Naive B cell (primary cell): ENCODE measurements at places on chromosomes 12 and 14.
A peak's percentile ranks its signal among the peaks of the same experiment; 100 is the strongest.

DNA sequence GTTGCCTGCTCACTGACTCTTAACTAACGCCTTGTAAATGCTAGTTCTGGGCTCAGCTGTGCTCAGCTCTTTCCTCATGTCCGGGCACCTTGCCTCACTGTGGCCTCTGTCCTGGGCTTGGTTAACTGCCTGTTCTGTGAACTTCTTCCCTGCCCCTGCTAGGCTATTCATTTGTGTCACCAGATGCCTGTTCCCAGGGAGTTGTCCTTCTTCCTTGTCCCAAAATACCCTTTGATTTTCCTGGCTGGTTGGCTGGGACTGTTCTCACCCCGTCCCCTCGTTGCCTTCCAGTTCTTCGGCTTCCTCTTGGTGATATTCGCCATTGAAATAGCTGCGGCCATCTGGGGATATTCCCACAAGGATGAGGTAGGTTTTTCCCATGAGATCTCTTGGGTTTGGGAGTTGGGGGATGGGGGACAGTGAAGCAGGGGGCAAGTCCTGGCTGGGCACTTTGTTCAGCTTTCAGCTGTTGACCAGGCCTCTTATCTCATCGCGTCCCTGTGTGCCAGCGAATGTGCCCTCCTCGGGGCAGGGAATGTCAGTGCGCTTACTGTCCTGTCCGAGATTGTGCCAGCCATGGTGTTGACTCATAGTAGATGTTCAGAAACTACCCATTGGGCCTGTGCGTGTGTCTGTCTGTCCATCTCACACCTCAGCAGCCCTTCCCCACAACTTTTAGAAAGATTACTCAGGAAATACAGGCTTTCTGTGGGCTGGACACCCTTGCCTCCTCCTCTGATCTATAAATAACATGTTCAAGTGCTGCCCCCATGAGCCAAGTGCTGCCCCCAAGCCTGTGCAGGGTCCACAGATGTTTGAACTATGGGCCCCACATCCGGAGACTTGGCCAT is 33.1 kb downstream of the CD9 start:
- DNase-seq: no peak

GRCh38 chr14:43877351-43877960 is 629.6 kb downstream of the FSCB start:
- DNase-seq: no peak

- DNase-seq: peak; percentile 5
Observed at GRCh38 chr12:99043319-99043914, 398.3 kb downstream of the APAF1 start.

- no peak for DNase-seq
Observed at GRCh38 chr12:49789992-49790391, 38.2 kb downstream of the NCKAP5L start.

DNA sequence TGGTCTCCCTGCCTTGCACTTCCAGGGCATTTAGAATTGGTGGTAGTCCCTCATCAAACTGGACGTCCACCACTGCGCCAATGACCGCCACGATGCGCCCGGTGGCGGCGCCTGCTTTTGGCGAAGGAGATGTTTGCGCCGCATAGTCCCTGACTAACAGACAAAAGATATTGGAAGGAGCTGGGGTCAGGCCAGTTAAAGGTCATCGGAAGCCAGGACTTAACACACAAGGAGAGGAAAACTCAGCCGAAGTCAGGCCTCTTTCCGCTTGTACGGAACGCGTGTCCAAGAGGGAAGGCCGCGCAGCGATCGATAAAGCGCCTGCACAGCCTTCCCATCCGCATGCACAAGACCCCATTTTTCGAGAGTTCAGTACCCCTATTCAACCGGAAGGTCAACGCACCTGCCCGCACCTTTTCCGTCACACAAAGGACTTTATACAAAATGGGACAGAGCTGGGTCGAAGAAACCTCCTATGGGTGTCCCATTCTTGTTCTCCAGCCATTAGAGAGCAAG is 525 bp downstream of the ATP5F1B start:
- DNase-seq: no peak

DNA sequence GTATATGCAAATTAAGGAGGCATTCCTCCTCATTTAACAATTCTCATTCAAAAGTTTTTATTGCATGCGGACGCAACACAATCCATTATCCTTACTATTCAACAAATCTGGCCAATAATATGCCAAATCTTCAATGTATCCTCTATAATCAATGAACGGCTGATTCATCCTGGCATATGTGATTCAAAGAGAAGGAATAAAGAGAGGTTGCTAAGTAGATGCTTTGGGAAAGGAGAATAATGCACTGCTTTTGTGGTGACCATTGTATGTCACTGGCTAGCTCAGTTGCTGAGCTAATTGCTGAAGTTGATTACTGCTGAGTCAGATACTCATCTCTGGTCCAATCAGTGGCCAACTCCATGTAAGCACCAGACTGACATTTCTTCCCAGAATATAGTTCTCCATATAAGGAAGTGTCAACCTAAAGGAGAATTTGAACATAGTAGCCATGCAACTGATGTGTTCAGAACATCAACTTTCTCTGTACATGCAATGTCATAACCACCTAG is 148.0 kb downstream of the PDZRN4 start:
- no peak for DNase-seq

DNA sequence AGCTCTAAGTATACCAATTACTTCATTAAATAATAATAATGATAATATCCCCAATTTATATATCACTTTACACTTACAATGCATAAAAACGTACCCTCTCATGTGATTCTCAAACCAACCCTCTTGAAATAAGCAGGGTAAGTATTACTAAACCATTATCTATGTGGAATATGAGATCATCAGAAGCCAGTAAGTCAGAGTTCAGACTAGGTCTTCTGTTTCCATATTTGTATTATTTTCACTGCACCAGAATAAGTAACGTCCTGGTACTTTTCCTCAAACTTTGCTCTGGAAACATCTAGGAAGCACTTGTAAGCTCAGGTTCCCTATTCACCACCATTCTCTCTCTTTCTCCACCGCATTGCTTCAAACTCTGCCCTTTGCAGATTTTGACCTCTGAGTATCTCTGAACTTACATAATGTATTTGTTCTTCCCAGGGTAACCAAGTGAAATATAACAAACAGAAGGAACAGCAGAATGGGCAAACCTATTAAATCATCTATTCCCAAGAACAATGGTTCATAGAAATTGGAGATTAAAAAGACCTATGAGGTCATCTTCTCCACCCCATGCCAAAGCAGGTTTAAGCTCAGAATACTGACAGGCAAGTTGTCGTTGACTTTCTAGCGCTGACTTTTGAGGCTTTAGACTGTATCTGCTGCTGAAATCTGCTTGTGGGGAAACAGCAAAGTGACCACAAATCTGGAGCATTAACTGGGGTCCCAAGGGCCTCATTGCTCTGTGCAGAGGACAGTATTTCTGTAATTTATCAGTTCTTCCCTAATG is 161.3 kb upstream of the FAR2 start:
- DNase-seq: no peak

GRCh38 chr12:122082621-122083356 is 4.2 kb downstream of the MLXIP start:
- DNase-seq: no peak

DNA sequence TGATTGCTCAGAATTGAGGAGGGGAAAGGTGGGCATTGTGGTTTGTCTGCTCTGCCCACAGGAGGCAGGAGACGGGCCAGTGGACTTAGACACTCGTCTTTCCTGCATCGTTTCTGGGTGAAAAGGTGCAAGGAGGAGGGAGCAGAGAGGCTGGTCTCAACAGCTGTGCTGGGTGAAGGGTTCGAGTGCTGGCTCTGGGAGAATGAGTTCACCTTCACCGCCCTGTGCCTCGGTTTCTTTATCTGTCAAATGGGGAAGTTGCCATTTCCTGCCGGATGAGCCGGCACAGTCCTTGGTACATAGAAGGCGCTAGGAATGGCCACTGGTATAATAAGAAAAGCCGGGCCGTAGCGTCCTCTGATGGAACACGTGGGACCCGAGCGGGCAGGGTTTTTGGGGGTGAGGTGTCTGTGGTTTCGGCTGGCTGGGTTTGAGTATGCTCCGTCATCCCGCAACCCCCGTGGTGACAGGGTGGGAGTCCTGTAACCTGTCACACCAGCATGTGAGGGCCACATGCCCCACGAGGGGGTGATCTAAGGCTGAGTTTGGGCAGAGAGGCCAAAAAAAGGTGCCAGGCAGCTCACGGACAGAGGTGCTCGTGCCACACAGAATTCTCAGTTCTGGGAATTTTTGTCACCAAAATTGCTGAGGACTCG is 7.3 kb downstream of the BCL7A start:
- peak; percentile 18 for DNase-seq
